Uterus (tissue), 4 donors: ENCODE measurements at places on chromosomes 7 and 10. TPM values are rescaled to one million over a fixed set of nuclear protein-coding genes. Genes with fewer than 3 reads are reported as not detected.

Gene FAS
- total RNA-seq = 46.2 TPM

DNA sequence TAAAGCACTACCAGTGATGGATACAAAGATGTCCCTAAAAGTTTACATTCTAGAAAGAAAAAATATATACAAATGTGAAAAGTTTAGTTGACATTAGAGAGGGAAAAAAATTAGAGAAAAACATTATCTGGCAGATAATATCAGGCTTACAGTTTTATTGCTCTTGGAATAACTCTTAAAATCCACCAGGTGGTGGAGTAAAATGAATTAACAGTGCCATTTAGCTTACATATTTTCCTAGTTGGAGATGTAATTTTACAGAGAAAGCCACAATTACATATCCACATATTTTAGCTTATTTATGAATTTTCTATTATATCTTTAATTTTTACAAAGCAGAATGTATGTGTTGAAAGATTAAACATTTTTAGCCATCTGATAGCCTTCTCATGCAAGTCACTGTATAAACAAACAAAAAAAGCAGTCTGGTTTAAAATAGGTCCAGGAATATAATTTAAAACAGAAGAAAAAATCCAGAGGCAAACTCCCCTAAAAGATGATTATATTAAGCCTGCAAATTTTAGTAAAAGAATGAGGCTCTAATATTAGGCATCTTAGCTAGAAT lies 6.5 kb downstream of the CABCOCO1 start:
- no peaks in the 10 kb centered on the region for H3K27me3 ChIP-seq
- no peaks in the 10 kb centered on the region for H3K36me3 ChIP-seq
- H3K27ac ChIP-seq = no peak overlapping the region
- no peak overlapping the region for H3K4me3 ChIP-seq
- H3K4me1 ChIP-seq = no peaks in the 10 kb centered on the region

DNA sequence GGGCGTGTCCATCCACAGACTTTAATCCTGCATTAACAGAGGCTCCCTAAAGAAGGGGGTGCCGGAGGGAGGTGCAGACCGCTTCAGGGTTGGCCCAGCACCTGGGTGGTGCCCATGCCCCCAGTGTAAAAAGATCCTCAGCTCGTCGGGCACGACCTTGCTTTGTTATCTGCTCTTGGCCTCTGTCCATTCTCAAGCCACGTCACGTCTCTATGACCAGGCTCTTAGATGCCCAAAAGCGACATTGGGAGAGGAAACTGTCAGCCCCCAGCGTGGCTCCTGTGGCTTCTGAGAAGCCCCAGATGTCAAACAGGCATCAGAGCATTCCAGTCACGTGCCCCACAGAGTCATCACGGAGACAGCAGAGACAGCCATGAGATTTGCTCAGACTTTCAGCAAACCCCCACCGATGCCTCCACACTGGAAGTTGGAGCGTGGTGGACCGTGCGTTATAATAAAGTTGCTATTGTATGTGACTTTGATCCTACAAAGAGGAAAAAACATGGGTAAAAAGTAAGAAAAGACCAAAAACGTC lies 55.5 kb downstream of the PTPRN2 start:
- no peaks in the 10 kb centered on the region for H3K27me3 ChIP-seq
- H3K4me1 ChIP-seq = no peaks in the 10 kb centered on the region
- H3K4me3 ChIP-seq = no peak overlapping the region
- no peak overlapping the region for H3K27ac ChIP-seq
- no peaks in the 10 kb centered on the region for H3K36me3 ChIP-seq

GRCh38 chr7:155491812-155492211 lies 33.9 kb downstream of the EN2 start:
- no peaks in the 10 kb centered on the region for H3K4me1 ChIP-seq
- no peaks in the 10 kb centered on the region for H3K36me3 ChIP-seq
- no peak for DNase-seq

GRCh38 chr10:72335394-72336258 lies 19.1 kb downstream of the DNAJB12 start:
- no peaks in the 10 kb centered on the region for H3K27me3 ChIP-seq
- H3K4me3 ChIP-seq = no peak overlapping the region
- no peaks in the 10 kb centered on the region for H3K36me3 ChIP-seq
- peak; percentile 67 for DNase-seq

DNA sequence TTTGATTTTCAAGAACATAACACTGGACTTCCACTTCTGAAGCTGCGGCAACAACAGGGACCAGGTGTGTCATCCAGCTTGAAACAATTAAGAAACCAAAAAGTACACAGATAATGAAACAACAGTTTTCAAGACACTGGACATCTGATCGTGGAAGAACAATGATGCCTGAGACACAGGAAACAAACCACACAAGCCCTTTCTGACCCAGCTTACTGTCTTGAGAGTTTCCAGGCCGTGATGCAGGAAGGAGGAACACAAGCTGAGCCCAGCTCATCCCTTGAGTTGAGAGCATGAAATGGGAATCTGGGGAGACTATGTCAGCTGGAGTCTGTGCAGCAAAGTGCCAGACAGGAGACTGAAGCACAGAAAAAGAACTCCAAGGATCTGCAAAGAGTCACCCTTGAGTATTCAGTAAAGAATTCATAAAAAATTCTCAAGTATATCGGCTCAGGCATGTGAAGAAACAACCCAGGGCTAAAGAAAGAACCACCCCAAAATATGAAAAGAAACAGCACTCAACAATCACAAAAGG lies 91.6 kb downstream of the RNF32 start:
- H3K27ac ChIP-seq = no peak overlapping the region
- H3K36me3 ChIP-seq = no peaks in the 10 kb centered on the region
- no peak for DNase-seq
- H3K4me1 ChIP-seq = no peaks in the 10 kb centered on the region
- no peaks in the 10 kb centered on the region for H3K27me3 ChIP-seq

GRCh38 chr7:153657182-153657800 lies 394.9 kb upstream of the DPP6 start:
- DNase-seq = no peak
- no peaks in the 10 kb centered on the region for H3K4me1 ChIP-seq
- H3K27me3 ChIP-seq = no peaks in the 10 kb centered on the region
- no peaks in the 10 kb centered on the region for H3K36me3 ChIP-seq

Gene NUTM2E
- not detected for total RNA-seq

GRCh38 chr10:103592186-103593021 lies 98.9 kb downstream of the NEURL1 start:
- no peaks in the 10 kb centered on the region for H3K27me3 ChIP-seq
- no peaks in the 10 kb centered on the region for H3K4me1 ChIP-seq
- no peaks in the 10 kb centered on the region for H3K36me3 ChIP-seq
- no peak overlapping the region for H3K4me3 ChIP-seq

GRCh38 chr10:95236068-95236903 lies 42.2 kb downstream of the ACSM6 start:
- DNase-seq = no peak
- H3K4me3 ChIP-seq = no peak overlapping the region
- no peaks in the 10 kb centered on the region for H3K27me3 ChIP-seq

DNA sequence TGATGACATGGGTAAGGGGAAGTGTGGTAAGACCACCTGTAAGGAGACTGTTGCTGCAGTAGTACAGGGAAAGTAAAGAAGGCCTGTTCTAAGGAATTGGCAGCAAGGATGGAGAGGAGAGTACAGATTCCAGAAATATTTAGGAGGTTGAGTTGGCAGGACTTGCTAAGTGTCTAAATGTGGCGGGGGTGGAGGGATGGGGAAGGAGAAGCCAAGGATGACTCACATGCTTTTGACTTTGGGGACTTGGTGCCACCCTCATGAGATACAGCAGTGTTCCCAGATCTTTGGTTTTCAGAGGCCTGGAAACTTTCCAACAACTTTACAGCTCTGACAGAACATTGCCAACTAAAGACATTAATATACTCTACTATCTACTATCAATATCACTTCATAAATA lies 45.4 kb downstream of the CDK6 start:
- no peaks in the 10 kb centered on the region for H3K36me3 ChIP-seq
- no peak overlapping the region for H3K27ac ChIP-seq
- no peaks in the 10 kb centered on the region for H3K27me3 ChIP-seq
- no peak overlapping the region for H3K4me3 ChIP-seq
- no peaks in the 10 kb centered on the region for H3K4me1 ChIP-seq
